ENCODE measurements at places on chromosomes 5 and 9.

DNA sequence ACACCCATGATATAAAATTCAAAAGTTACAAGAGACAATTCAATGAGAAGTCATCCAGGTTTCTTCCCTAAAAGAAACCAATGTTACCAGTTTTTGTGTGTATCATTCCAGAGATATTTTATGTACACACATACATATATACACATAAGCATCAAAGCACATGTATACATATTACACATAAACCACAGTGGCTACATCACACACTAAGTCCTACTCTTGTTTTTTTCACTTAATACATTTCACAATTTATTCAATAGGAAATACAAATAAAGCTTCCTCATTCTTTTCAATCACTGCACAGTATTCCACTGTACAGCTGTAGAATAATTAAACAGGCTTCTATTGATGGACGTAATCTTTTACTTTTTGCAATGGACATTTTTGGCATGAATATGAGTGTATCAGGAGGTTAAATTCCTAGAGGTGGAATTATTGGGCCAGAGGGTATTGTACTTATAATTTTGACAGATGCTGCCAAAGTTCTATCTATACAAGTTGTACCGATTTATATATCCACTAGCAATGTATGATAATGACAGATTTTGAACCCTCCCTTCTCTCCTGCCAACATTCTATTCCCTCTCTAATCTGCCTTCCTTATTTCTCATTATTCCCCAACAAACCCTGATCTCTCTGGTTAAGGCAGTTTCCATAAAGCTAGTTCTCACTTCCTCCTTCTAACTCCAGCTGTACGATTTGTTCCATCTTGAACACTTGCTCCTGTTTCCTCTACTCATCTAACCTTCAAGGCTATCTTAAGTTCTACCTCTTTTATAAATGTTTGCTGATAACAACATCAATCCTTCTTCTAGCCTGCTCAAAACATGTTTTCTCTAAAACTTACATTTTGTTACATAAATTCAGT, 35.2 kb downstream of the MRPS27 start:
- DNase-seq = no peak

GRCh38 chr5:133222979-133223378, 171.2 kb downstream of the HSPA4 start:
- DNase-seq = no peak

- no peak for DNase-seq
Observed at GRCh38 chr9:79246170-79246569, 325.6 kb upstream of the TLE4 start.

GRCh38 chr5:168714046-168714445, 134.9 kb upstream of the PANK3 start:
- no peak for DNase-seq

- DNase-seq = no peak
Observed at GRCh38 chr9:114163517-114163951, 8.2 kb downstream of the COL27A1 start.

DNA sequence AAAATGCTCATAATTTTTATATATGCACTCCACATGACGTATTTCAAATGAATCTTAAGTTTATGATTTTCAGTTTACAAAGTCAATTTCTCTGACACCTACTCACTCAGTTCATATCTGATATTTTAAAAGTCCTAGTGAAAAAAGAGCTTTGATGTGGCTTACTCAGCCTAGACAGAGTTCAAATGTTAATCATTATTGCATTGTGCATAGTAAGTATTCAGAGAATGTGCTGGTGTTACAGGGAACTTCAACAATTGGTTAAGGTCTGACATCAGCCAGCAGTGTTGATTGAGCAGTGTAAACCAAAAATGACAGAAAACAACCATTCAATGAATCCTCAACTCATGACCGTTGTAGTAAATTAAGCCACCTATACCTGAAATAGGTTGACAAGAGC, 147.2 kb upstream of the LHFPL2 start:
- DNase-seq = no peak

GRCh38 chr5:89015409-89015808, 132.4 kb upstream of the MEF2C start:
- no peak for DNase-seq

Data from stimulated activated CD8-positive, alpha-beta memory T cell treated with anti-CD3 and anti-CD28 coated beads, Interleukin-7, amount 100 ng/mL, for 1 hour (primary cell).